ENCODE measurements at places on chromosomes 6 and 20. TPM values are rescaled to one million over a fixed set of nuclear protein-coding genes. Genes with fewer than 3 reads are reported as not detected.

C4B gene
- total RNA-seq, result 9.4 TPM

FOXS1 gene
- not detected for total RNA-seq

C6orf15 gene
- total RNA-seq, result 20.7 TPM

RIPOR3 gene
- total RNA-seq, result 5.6 TPM

RBM24 gene
- 0.47 TPM for total RNA-seq

RSPH4A gene
- total RNA-seq, result 2.0 TPM

MBOAT1 gene
- total RNA-seq, result 18.8 TPM

RHAG gene
- total RNA-seq, result 0.89 TPM

GINS1 gene
- 2.4 TPM for total RNA-seq

SYCP2L gene
- 5.2 TPM for total RNA-seq

KPNA5 gene
- 11.8 TPM for total RNA-seq

- DNase-seq, result no peak
Observed at GRCh38 chr6:107129370-107129925, 14.1 kb upstream of the BEND3 start.

GRCh38 chr6:155530219-155530834, 74.7 kb upstream of the NOX3 start:
- DNase-seq, result no peak

- no peak for DNase-seq
Observed at GRCh38 chr6:122770835-122771601, 8.5 kb upstream of the FABP7 start.

DNA sequence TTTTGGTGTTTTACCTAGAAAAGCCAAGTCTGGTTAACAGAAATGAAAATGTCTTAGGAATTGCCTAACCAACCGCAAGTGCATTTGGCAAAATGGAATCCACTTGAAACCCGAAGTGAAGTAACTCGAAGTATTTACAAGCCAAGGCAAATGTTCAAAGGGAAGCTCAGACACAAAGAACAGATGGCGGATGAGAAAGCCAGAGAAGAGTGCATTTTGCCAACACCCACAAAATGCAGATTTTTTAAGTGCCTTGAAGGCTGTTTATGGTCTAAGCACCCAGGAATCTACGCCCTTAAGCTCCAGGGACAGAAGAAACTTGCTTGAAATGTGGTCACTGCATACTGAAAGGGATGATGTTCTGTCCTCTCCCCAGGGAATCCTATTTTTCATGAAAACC, 70.0 kb upstream of the TBXT start:
- DNase-seq, result no peak

- DNase-seq, result no peak
Observed at GRCh38 chr6:43722920-43723545, 35.4 kb upstream of the MRPS18A start.

GRCh38 chr20:16493486-16493885, 79.8 kb downstream of the KIF16B start:
- no peak for DNase-seq

DNA sequence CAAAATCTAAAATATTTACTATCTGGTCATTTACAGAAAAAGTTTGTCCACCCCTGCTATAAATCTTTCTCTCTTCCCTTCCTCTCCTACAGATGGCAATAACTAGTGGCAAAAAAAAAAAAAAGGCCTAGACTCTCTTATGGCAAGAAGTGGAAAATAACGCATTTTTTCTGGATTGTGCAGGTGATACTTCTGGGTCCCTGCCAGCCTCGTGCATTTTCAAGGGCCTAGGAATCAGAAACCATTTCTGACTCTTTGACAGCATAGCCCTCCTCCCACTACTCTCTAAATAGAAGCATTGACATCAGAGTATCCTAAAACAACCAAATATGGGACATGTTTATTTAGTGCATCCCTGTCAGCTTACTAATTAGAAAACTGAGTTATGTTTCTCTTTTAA, 251.0 kb downstream of the KHDC1L start:
- DNase-seq, result no peak

DNA sequence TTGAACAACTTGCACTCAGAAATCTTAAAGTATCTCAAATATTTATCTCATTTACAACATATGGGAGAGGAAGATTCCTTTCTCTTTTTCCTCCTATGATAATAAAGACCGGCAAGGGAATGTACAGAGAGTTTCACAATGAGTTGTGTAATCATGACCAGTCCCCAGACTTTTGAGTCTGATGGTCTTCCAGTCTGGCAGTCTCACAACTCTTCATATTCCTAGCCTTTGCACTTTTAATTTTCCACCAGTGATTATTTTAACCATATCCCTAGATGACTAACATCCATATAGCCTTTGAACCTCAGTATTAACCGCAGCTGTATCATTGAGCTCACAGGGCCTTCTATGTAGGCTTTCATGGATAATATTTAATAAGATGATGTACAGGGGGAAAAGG, 278.5 kb downstream of the KHDC1L start:
- no peak for DNase-seq

- DNase-seq, result peak; percentile 86
Observed at GRCh38 chr20:30816182-30816645, 441.2 kb upstream of the DEFB115 start.

- no peak for DNase-seq
Observed at GRCh38 chr6:169738976-169739529, 12.3 kb downstream of the DYNLT2 start.

GRCh38 chr6:109322825-109323224, 59.4 kb downstream of the CD164 start:
- DNase-seq, result no peak

GRCh38 chr6:41546475-41546865, 289 bp downstream of the FOXP4 start:
- no peak for DNase-seq

DNA sequence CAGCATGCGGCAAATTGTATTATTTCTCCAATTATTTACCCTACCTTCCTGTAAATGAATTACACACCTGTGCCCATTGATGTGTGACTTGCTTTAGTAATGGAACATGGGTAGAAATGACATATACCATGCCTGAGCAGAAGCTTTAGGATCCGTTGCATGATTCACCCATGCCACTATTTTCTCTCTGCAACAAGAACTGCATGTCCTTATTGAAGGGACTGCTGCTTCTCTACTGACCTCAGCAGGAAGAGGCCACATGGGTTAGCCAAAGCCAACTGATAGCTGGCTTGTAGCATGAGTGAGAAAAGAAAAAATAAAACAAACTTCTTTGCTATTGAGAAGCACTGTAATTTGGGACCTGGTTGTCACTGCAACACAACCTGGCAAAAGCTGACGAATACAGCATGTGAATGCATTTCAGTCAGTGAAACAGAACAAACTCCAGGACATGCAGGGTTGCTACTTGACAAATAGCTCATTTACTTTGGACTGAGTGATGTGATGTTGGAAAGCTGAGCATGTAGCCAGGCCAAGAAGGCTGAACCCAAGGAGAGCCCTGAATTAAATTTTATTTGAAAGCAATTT, 99.2 kb downstream of the BCAS1 start:
- DNase-seq, result no peak

GRCh38 chr20:11912659-11913415, 4.9 kb upstream of the BTBD3 start:
- no peak for DNase-seq

GRCh38 chr6:42569102-42570028, 5.5 kb downstream of the UBR2 start:
- DNase-seq, result no peak

- DNase-seq, result no peak
Observed at GRCh38 chr6:108661430-108661829, 100.7 kb downstream of the FOXO3 start.

- DNase-seq, result peak; percentile 85
Observed at GRCh38 chr6:33787954-33788693, 806 bp downstream of the LEMD2 start.

DNA sequence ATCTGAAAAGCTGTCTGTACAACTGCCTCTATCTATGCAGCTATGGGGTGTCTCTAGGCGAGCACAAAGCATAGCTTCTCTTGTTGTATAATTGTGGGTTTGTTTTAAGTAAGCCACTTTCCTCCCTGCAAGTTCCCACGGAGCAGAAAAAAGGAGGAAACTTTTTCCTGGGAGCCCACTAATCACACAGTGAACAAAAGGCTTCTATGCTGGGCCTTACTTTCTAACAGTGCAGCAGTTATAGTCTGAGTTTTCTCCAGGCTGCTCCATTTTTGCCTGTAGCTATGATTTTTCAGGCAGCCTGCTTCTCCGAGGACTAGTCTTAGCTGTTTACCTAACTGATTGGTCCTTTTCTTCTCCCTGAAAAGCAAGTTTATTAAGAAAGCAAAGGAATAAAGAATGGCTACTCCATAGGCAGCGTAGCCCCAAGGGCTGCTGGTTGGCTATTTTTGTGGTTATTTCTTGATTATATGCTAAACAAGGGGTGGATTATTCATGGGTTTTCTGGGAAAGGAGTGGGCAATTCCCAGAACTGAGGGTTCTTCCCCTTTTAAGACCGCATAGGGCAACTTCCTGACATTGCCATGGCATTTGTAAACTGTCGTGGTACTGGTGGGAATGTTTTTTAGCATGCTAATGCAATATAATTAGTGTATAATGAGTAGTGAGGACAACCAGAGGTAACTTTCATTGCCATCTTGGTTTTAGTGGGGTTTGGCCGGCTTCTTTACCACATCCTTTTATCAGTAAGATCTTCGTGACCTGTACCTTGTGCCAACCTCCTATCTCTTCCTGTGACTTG, 84.3 kb downstream of the OPRM1 start:
- DNase-seq, result no peak

DNA sequence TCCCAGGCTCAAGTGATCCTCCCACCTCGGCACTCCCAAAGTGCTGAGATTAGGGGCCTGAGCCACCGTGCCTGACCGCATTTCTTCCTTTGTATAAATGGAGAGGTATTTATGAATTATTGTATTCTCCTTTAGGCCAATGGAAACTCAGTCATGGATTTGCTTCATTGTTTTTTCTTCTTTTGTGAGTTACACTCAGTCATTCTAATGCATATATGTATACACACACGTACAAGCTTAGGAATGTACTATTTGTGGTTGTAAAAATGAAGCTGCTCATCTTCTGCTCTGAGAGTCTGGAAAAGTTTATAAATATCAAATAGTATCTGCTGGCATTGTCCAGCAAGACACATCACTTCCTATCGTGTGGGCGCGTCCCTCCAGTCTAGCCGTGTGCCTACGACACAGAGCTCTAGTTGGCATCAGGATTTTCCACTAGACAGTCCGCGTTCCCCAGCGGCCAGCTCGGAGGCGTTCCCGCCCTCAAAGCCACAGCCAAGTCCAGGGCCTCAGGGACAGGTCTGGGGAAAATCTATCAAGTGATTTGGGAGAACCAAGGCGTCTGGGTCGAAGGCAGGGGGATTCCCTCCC, 215.2 kb downstream of the NFATC2 start:
- DNase-seq, result no peak

DNA sequence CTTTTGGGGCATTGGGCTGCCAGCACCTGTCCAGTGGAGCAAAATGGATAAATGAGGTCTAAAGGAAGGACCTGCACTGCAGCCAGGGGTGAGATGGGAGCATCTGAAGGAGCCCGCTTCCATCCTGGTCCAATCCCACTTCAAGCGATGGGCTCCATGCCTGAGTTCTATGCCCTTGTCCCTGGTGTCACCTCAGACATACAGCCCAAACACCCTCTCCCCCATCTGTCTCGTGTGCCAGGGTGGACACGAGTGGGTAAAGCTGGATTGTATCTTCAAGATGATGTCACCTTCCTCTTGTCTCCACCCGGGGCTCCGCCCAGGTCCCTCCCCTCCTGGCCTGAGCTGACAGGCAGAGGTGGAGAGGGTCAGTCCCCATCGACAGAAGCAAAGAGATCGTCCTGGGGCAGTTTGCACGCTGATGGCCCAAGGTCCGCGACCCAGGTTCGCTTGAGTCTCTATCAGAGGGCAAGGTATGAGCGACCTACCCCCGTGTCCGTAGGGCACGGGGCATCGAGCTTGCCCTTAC, 544 bp downstream of the SMIM29 start:
- DNase-seq, result no peak

DNA sequence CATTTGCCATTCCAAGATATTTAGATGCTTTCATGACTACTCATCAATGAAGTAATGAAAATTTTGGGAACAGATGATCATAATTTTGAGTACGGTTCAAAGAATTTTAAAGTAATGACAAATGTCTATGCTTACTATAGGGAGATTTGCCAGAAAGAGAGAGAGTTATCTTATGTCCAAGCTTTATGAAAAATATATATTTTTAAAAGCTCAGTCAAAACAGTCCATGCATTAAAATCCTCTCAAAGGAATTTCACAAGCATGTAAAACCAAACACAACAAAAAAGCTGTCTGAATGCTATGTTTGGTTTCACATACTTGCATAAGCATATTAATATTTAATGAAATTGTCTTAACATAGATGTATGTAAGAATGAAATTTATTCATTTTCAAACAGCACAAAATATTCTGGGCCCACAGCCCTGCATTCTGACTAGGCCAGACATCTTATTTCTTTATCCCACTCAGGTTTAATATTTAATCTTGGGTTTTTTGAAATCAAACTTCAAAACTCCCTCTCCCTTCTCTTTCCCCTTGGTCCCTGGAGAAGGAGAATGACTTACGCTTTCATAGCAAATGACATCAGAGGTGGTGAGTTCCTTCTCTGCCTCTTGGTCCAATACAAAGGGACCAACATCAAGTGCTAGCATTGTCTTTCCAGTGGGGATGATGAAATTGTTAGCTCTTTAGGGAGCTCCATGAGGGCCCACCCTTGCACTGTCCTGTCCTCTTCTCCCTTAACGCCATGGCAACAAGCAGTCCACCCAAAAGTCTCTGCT, 94.2 kb downstream of the ADAT2 start:
- DNase-seq, result no peak

GRCh38 chr6:34571388-34571787, 15.3 kb upstream of the SPDEF start:
- no peak for DNase-seq

DNA sequence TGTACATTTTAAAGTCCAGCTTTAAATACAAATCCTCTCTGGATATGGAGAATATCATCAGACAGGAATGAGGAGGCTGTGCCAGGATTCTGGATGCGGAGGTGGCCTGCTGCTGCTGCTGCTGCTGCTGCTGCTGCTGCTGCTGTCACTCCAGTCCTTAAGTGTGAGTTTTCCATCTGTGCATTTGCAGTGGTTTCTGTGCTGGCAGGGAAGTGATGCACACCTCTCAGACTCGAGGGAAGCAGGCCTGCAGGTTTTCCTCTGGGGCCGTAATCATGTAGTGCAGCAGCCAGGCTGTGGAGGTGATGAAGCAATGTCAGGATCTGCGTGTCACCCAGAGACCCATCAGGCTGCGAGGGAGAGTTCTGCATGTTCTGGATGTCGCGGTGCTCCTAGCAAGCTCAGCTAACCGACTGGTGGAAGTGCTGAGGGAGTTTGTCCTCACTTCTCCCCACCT, 32.0 kb downstream of the CFAP61 start:
- no peak for DNase-seq

DNA sequence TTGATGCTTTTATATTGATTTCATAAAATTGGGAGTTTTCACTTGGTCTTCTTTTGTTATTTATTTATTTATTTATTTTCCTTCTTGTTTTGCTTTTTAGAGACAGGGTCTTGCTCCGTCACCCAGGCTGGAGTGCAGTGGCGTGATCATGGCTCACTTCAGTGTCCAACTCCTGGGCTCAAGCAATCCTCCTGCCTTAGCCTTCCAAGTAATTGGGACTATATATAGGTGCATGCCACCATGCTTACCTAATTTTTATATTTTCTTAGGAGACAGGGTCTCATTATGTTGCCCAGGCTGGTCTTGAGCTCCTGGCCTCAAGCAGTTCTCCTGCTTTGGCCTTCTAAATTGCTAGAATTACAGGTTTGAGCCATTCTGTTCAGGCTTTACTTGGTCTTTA, 38.3 kb upstream of the MYLK2 start:
- no peak for DNase-seq

All from suprapubic skin (tissue), 4 donors.